ENCODE measurements at places on chromosomes 12 and 14. TPM values are rescaled to one million over a fixed set of nuclear protein-coding genes. Genes with fewer than 3 reads are reported as not detected.

Gene CIROP
- not detected for total RNA-seq

DNA sequence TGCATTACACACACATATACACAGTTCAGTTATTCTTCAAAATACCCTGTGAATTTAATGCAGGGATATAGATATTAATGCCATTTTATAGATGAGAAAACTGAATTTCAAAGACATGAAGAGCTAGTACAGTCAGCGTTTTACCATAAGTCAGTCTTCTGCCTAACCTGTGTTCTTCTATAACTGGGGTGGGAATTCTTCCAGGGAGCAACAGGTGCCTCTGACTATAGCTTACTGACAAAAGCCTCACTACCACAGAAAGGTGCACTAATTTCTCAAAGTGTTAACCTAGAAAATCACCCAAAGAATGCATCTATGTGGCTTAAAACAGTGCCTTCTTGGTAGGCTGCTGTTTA, 84.4 kb downstream of the STXBP6 start:
- no peaks in the 10 kb centered on the region for H3K27me3 ChIP-seq
- H3K4me3 ChIP-seq: no peak overlapping the region
- no peaks in the 10 kb centered on the region for H3K36me3 ChIP-seq
- no peak for DNase-seq

Gene NXPH4
- 7.7 TPM for total RNA-seq

Gene CMKLR1
- 4.8 TPM for total RNA-seq

Measured in testis (tissue), 5 donors.